ENCODE measurements at places on chromosomes 3 and 15.

GRCh38 chr3:22835041-22835440 is 368.1 kb upstream of the UBE2E2 start:
- DNase-seq: no peak

DNA sequence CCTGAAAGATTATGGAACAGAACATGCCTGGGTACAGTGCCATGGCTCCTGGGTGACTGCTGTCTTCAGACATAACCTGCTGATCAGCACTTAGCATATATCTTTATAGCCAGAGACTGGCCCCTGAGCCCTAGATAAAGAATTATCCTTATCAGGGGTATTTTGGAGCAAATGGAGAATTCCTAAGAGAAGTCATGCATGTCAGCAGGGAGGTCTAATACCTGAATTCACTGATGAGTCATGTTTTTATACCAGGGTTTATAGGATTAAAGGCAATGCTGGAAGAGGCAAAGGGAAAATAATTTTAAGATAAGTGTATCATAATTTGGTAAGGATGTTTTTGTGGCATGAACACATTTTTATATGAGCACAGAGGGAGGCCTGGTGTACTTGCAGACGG is 159.8 kb downstream of the ADAMTSL3 start:
- DNase-seq: no peak

DNA sequence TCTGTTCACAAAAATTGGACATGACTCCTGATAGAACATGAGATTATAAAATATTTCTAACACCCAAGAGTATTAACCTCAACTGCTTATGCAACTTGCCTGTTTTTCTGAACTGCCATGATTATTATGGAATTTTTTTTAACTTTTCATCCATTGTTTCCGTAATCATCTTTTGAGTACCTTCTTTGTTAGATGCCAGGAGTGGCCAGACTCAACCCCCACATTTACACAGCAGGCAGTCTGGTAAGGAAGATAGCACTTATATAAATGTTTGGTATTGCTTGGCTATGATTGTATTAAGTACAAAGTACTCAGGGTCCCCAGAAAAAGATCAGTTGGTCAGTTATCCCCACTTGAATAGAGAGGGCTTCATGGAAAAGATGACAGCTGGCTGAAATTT is 74.3 kb downstream of the CRYBG3 start:
- no peak for DNase-seq

- DNase-seq: no peak
Observed at GRCh38 chr3:15339001-15339400, 6.6 kb upstream of the SH3BP5 start.

Measured in activated CD8-positive, alpha-beta memory T cell treated with anti-CD3 and anti-CD28 coated beads, Interleukin-2, amount 10 ng/mL, durations not matched to agents 7 days and 5 days (primary cell).